ENCODE measurements at places on chromosomes 5 and 9.

DNA sequence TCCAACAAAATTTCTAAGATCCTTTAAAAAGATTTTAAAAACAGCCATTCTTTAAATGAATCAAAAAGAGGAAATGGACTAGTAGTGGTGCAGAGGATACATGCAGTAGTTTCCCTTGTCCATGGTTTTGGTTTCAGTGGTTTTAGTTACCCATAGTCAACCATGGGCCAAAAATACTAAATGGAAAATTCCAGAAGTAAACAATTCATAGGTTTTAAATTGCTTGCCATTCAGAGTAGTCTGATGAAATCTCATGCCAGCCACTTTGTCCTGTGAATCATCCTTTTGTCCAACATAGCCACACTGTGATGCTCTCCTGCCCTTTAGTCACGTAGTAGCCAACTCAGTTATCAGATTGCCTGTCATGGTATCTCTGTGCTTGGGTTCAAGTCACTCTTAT, 286.1 kb downstream of the ANXA1 start:
- no peak for DNase-seq

DNA sequence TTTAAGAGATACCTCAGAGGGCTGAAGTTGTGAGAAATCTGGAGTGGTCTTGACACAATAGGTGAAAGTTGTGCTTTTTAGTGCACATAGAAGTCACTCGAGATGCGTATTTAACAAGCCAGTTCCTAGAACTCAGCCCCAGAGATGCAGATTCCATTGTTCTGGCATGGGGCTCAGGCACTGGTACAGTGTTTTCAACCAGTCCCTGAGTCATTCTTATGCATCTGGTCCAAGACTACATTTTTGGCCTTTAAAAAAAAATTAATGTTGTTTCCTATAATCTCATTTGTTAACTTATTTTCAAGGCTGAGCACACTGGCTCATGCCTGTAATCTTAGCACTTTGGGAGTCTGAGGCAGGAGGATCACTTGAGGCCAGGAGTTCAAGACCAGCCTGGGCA, 29.6 kb downstream of the PTTG1 start:
- no peak for DNase-seq

DNA sequence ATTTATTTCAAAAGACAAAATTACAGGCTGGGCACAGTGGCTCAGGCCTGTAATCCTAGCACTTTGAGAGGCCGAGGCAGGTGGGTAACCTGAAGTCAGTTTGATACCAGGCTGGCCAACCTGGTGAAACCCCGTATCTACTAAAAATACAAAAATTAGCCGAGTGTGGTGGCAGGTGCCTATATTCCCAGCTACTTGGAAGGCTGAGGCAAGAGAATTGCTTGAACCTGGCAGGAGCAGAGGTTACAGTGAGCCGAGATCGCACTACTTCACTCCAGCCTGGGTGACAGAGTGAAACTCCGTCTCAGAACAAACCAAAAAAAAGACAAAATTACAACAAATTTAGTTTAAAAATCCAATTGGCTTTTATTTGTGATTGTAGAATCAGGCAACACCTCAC, 14.3 kb upstream of the SLC30A5 start:
- DNase-seq, result no peak

GRCh38 chr9:948497-948896, 28.0 kb upstream of the DMRT3 start:
- no peak for DNase-seq

DNA sequence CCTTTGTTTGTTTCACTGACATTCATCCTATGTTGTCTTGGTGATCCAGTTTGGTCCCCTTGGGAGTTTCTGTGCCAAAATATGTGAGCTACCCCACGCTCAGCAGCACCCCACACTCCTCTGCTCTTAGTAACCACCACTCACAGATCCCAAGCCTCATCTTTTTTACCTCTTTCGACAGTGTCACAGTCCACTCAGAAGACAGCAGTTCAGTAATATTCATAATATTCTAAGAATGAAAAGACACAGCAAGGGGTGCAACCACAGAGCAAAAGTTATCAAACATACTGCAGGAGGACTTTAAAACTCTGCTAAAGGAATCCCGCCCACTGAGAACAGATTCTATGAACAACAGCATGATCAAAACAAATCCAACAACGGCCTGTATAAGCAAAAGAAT, 28.2 kb downstream of the RNF130 start:
- no peak for DNase-seq

DNA sequence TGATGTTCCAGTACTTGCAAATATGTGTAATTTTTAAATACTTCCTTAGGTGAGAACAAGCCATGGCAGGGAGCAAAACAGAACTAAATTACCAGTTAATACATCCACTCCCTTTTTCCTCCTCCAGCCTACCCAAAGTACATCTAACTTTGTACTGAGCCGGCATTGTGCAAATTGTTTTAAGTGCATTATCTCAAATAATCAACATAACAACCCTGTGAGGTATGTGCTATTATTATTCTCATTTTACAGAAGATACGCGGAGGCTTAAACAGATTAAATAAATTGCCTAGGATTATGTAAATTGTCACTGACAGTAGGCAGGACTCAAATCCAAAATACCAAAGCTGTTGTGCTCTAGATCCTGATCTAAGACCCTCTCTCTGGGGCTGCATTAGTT, 55.5 kb upstream of the KLF4 start:
- DNase-seq, result no peak

DNA sequence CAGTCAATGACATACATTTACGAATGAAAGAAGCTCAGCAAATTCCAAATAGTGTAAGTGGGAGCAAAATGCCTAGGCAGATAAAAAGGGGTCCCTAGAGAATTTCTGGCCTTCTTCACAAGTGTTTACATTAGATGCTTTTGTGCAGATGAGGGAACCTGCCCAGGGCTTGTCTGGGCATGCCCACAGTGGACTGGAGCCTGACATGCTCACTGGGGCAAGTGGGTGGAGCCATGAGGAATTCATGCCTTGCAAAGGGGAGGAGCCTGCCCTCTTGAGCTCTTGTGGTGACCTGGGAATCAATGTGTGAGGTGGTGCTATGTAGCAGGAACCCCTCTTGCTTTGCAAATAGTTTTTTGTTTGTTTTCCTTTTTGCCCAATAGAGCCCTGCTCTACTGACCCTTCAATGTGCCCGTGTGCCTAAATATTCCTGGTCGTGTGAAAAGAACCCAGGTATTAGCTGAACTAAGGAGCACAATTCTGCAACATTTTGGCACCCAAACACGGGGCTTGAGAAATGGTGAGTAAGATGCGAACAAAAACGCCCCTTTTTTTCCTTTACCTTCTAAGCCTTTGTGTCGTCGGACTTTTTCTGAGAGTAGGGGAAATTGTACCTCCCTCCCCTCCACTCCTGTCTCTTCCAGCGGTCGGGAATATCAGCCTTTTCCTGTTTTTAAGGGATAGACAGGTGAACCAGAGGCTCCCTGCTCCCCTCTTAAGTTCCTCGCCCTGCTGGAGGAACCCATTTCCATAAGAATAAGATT, 433.8 kb upstream of the CDH9 start:
- no peak for DNase-seq

DNA sequence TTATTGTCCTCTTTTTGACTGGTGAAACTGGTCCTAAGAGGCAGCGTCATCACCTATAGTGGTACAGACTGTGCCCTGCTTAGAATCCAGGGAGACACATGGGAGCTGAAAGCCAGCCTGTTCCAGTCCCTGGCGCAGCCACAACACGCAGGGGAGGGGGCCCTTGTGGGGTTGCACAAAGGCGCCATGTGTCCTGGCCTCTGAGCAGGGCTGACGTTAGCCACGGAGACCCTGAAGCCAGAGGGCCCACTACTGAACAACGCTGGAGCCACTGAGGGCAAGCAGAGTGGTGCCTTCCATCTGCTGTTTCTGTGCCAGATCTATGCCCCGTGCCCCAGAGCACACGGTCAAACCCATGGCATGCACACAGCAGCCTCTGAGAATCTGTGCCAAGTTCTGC, 147.3 kb downstream of the ACTL7B start:
- DNase-seq, result no peak

All from right atrium auricular region (tissue), 2 donors.